Activated naive CD8-positive, alpha-beta T cell treated with anti-CD3 and anti-CD28 coated beads, Interleukin-2, amount 10 ng/mL, durations not matched to agents 7 days and 5 days (primary cell): ENCODE measurements at places on chromosomes 1 and 21. TPM values are rescaled to one million over a fixed set of nuclear protein-coding genes. Genes with fewer than 3 reads are reported as not detected.

GRCh38 chr1:232598133-232598532 lies 31.8 kb downstream of the SIPA1L2 start:
- DNase-seq, result no peak

The ZYG11A gene
- total RNA-seq, result 0.08 TPM

The AADACL3 gene
- not detected for total RNA-seq

The TNFRSF8 gene
- 0.22 TPM for total RNA-seq

DNA sequence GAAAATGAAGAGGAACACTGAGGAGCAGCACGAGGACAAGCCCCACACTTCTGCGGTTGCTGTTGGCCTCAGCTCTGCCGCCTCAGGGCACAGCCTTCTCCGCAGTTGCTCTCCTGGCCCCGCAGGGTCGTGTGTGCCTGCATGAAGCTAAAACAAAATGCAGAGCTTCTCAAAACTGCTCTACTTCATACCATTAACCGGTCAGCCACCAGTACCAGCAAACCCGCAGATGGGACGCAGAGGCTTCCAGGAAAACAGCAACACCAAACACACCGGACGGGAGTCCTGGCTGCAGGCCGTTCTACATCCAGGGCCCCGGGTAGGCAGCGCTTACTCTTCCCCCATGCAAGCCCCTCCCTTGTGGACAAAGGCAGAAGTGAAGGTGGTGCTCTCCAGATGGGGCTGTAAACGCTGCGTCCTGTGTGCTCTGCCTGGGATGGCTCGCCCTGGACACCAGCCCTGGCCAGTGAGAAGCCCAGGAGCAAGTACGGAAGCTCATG lies 7.1 kb upstream of the C1orf159 start:
- DNase-seq, result no peak

DNA sequence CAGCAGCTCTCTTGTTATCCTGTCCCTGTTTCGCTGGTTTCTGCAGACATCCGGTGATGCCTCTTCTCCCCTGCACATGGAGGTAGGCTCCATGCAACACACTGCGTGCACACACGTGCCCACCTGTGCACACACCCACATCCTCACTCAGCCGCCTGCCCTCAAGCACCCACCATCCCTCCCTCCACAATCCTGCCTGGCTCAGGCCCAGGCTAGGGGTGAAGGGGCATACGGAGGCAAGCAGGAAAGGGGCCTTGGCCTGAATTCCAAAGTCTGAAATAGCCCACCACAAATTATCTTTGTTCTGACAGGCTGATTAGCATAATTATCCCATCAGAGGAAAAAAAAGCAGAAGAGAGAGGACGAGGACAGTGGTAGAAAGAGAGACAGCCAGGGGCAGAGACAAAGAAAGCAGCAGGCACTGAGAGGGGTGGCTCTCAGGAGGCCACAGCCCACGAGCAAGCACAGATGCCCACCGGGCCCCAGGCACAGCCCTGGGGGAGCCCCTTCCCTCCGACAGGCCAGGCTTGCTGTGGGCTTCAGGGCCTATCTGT lies 73.2 kb downstream of the GRIK3 start:
- DNase-seq, result no peak

DNA sequence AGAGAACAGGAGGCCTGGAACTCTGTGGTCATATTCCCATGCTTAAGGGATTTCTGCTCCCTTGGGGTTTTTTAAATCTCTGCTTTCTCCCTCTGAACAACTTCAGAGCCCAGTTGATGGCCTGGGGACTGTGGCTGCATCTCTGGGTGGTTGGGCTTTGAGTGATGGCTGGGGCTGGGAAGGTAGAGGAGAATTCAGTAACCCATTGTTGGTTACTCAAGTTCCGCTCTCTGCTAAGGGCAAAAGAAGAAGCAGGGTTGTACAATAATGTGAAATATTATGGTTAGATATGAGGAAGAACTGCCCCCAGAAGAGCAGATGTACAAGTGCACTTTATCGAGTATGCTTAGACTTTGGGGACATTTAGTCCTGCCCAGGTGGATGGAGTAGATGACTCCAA lies 72.1 kb upstream of the CNTN2 start:
- no peak for DNase-seq

DNA sequence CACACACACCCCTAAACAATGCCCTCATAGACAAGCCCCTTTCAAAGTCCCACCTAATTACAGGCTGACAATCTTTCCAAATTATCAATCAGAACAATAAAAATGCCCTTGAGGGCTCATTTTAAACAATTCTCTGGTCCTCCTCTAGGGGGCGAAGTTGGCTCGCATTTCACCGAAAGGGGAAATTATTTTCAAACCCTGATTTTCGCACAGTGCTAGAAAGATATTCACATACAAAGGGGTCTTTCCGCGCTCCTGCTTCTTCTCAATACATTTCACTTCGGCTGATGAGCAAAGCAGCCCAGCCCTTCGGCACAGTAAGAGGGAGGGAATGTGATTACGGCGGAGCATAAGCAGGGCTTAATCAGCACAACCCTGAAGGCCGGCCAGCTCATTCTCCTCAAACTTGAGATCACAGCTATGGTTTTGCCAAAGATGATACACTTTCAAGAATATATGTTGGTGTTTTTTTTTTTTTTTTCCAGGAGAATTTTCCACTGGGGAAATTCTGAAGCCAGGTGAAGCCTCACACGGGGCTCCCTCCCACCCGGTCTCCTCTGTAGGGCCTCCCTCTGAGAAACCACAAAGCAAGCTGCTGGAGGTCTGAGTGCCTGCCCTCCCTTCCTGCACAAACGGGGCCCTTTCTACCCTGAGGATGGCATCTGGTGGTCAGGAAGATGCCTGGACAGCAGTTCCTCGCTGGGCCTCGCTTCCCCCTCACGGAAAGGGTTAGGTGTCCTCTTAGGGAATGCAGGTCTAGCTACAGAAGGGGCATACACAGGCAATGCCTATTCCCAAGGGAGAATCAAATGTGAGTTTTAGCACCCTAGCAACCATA lies 66.9 kb downstream of the GNG12 start:
- DNase-seq, result peak; percentile 43

DNA sequence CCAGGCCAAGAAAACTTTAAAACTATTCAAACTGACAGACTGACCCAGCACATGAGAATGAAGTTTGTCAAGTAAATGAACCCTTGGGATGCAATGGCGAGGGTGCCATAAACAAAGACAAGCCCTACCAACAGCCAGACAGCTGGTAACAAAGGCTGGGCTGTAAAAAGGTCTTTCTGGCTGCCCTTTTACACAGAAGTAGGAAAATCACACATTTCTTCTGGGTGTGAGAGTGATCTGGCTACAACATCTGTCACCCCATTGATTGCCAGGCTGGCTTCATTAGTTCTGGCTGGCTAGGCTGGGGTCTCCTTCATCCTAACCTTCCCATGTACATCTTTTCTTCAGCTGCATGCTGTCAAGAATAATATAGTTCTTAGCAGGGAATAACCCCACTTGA lies 83.6 kb upstream of the FOXD3 start:
- no peak for DNase-seq

GRCh38 chr1:102941366-102941947 lies 166.9 kb downstream of the COL11A1 start:
- no peak for DNase-seq

- DNase-seq, result no peak
These were observed 26.2 kb upstream of the ZC3H12A start for GRCh38 chr1:37448185-37448584.

GRCh38 chr1:169345511-169345910 lies 22.1 kb downstream of the NME7 start:
- no peak for DNase-seq
